ENCODE measurements at places on chromosomes 12 and 14.

GRCh38 chr12:94603434-94604365, 46.7 kb downstream of the TMCC3 start:
- no peak for DNase-seq

DNA sequence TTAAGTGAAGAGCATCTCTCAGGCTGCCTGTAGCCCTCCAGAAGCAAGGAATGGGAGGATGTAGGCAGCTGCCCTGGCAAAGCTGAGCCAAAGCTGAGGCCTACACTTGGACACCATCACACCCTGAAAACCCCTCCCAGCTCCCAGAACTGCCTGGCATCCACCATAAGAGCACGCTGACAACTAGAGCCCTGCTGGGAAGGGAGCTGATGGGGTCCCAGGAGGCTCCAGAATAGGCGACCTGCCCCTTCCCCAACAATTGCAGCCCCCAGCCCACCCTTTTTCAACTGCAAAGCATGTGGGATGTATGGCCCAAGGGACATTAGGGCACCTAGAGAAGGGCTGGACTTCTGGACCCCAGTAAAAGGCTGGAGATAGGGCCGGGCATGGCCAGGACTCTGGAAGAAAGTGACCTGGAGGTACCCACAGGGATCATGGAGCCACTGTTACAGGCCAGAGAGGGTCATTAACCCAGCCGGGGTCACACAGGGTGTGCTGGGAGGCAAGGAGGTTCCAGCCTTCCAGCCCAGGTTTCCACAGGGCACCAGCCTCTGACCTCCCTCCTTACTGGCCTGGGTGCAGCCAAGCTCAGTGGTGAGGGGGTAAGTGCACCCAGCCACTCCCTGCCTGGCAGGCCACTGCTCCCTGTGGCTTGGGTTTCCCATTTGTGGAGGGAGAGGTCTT, 27.8 kb downstream of the FAM222A start:
- DNase-seq, result no peak

DNA sequence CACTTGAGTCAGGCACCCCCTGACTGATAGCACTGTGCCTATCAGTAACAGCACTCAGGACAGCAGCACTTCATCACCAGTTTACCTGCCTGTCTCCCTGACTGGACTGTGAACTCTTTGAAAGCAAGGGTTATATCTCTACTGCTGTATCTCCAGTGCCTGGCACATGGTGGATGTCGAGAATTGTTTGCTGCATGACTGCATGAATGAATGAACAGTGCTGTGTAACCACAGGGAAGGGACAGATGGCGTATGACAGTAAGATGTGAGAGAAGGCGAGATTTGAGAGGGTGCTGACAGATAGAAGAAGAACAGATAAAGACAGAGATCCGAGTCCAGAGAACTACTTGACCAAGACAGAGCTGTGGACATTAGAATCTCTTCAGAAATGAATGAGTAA, 29.7 kb downstream of the BRAP start:
- DNase-seq, result no peak

GRCh38 chr14:61516964-61517653, 178.2 kb upstream of the HIF1A start:
- DNase-seq, result no peak

- DNase-seq, result no peak
Observed at GRCh38 chr12:3043406-3043805, 33.8 kb upstream of the TSPAN9 start.

- DNase-seq, result no peak
Observed at GRCh38 chr12:15563663-15564062, 225.5 kb downstream of the EPS8 start.

DNA sequence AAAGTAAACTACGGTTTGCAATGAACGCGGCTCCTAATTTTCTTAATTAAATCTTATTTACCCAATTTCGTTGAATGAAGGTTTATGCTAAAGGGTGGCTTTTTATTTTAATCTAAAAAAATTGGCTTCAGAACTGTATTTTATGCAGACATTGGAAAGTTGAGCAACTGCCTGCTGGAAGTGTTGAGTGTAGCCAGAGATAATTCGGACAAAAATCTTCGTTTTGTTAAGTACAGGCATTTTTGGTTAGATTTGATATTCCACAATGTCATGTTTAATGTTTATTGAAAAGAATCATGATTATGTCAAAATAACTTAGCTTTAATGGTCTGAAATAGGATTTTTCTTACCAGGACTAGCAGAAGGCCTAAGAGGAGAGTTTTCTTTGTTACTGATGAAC, 875 bp downstream of the IRAK3 start:
- no peak for DNase-seq

GRCh38 chr14:20627346-20628027, 14.0 kb downstream of the OR6S1 start:
- no peak for DNase-seq

DNA sequence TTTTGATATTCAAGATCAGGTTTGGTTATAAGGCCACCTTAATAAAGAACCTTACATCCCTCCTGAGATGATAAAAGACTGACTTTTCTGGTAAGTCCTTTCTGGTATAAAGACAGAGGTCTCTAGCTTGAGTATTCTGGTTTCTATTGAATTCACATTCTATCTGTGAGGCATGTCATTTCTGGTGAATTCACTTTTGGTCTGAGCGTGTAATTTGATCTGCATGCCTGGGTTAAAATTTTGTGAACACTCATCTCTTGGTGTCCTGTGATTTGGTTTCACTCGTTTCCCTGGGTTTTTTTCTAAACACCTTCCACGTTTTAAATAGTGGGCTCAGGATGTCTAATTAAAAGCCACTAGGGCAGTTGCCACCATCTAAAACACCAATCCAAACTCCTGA, 12.2 kb downstream of the EIF5 start:
- no peak for DNase-seq

GRCh38 chr12:104585448-104586055, 128.8 kb downstream of the CHST11 start:
- DNase-seq, result no peak

DNA sequence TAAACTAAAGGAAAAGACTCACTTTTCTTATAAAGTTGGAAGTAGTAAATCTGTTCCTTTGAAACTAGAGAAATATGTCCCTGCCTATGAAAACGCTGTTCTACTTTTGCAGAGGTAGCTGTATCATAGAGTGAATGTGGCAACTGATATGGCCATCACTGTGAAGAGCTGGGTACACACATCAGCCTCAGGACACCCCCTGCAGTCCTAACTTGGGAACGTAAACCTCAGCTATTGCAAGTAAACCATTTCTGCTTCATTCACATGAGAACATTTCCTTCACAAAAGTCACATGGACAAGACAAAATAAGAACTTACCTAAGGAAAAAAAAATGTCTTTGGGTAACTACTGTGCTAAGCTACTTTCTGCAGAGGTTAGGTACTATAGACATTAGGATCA, 233.3 kb upstream of the PPFIA2 start:
- no peak for DNase-seq

DNA sequence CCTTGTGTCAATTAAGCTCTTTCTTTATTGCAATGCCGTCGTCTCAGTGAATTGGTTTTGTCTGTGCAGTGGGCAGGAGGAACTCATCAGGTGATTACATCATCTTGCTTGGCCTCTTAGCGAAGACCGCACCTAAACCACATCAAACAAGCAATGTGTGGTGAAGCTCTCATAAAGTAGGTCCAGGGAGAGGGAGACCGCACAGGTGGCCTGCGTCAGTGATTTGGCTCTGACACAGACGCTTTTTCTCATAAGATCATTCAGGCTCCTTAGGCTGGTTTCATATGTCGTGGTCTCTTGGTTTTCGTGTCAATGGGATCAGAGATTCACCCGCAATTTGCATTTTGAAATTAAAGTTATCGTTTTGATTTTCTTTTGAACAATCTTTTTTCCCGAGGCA, 6.7 kb upstream of the TESC start:
- DNase-seq, result no peak

GRCh38 chr12:131773582-131774221, 54.5 kb upstream of the MMP17 start:
- no peak for DNase-seq

DNA sequence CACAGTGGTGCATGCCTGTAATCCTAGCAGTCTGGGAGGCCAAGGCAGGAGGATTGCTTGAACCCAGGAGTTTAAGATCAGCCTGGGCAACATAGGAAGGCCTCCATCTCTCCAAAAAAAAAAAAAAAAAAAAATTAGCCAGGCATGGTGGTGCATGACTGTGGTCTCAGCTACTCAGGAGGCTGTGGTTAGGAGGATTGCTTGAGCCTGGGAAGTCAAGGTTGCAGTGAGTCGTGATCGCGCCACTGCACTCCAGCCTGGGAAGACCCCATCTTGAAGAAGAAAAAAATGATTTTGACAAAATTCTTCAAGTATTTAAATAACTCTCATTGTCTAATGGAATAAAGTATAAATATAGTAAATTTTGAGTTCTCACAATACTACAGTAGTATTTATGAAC, 219.2 kb upstream of the SSTR1 start:
- no peak for DNase-seq

DNA sequence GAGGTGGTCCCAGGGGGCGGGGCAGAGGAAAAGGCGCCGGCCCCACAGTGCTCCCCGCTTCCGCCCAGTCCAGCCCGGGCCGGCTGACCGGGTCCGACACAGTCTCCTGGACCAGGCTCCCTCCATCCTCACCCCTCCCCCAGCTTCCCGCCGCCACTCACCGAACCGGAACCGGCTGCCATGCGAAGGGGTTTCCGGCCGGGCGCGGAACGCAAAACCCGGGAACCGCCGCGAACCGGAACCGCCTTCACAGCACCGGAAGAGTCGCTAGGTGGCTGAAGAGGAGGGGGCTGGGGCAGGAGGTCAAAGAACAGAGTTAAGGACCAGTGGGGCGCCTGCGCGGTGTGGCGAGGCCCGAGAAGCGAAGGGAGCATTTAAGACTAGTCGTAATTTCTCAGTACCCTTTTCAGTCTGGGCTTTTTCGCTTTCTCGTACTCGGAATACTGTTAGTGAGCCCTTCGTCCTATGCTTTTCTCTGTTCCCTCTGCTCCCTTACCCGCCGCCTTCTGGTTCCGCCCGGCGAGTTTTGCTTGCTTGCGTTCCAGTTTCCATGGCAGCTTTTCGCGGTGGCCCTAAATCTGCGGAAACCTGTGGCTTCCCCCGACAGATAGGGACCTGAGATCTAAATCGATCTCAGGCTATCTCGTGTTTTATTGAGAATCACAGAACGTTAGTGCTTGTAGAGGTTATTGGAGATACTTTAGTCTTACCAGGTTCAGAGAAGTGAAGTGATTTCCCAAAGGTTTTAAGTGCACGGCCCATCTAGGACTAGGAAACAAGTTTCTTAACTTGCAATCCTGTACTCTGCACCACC, at the start of gene SENP1:
TSS of gene SENP1 (minus strand) at position 213 of the 814 bp plus-strand sequence. CDS start 4,607 bp downstream, outside the sequence.
- DNase-seq, result peak; percentile 57

- no peak for DNase-seq
Observed at GRCh38 chr14:76205708-76206107, 54.0 kb downstream of the GPATCH2L start.

- no peak for DNase-seq
Observed at GRCh38 chr12:6163416-6164060, 36.7 kb upstream of the CD9 start.

Data from esophagus squamous epithelium (tissue), 5 donors.